ENCODE measurements at places on chromosomes 7 and 10.

GRCh38 chr10:26528715-26529393, 90.7 kb downstream of the APBB1IP start:
- no peak for DNase-seq

DNA sequence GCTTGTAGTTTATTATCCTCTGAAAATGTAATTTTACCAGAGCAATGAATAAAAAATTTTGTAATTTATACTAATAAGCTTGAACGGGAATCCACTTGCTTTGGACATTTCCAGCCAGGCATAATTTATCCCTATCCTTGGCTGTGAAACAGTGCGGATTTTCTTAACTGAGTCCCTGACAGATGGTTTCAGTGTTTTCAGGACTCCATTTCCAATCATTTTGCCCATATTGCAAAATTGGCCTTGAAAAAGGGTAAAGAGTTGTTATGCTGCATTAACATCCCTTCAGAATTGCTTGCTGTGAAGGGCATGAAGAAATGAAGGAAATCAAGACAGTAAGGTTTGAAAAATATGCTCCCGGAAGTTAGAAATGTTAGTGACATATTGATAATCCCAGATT, 57.7 kb downstream of the NXPH1 start:
- DNase-seq: no peak

DNA sequence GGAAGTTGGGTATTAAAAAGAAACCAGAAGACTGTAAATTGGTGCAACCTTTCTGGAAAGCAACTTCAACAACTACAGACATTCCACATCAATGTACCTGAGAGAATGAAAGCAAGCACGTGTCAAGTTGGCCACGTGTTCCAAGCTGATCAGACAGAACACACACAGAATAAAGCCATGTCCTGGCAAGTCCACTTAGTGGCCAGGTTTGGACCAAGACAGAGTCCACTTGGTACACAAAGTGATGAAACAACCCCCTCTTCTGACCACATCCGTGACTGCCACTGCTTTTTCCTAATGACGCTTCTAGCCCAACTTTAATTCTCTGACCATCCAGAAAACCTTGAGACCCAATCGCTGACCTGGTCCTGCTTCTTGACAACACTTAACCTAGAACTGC, 109.4 kb downstream of the ABLIM1 start:
- peak; percentile 47 for DNase-seq

GRCh38 chr7:99267481-99267840, 5.2 kb upstream of the MYH16 start:
- no peak for DNase-seq

DNA sequence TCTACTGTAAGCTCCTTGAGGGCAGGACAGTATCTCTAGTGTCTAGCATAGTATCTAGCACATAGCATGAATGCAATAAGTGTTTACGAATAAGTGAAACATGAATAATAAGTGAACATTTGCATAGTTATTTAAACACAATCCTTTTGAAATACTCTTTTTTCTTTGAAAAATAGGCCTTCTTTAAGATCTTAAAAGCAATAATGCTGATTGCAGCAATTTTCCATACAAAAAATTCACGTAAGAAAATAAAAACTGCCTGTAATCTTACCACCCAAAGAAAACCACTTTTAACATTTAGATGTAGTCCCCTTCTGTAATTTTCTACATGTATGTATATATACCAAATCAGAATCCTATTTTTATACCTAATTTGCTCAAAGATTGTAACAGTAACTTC, 162.5 kb upstream of the HPS1 start:
- DNase-seq: no peak

GRCh38 chr10:27153845-27154193, 365 bp downstream of the YME1L1 start:
- no peak for DNase-seq

DNA sequence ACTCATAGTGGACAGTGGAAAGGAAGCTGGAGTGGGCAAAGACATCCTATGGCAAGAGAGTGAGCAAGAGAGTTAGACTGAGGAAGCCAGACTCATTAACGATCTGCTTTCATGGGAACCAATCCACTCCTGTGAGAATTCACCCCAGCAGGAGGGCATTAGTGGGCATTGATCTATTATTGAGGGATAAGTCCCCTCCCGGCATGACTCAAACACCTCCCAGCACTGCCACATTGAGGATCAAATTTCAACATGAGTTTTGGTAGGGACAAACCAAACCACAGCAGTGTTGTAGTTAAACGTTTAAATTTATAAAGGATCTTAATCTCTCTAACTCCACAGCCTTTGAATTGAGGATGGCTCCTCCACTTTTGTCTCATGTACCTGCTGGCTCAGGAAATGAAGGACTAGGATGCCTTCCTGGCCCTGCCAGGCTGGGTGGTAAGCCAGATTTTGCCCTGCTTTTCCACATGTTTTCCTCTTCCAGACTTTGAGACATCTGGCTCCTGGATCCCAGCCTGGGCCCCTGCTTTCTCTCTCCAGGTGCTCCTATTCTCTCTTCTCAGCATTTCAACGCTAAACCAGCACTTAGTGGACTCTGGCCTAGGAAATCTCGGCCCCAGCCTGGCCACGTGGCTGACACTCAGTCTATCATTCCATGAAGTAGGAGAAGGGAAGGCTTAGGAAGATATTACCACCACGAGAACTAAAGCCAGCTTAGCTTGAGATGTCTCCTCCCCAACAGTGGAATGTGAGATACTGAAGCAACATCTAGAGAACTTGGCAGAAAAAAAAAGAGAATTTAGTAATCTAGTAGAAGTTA, 96.5 kb upstream of the PIP4K2A start:
- DNase-seq: no peak

DNA sequence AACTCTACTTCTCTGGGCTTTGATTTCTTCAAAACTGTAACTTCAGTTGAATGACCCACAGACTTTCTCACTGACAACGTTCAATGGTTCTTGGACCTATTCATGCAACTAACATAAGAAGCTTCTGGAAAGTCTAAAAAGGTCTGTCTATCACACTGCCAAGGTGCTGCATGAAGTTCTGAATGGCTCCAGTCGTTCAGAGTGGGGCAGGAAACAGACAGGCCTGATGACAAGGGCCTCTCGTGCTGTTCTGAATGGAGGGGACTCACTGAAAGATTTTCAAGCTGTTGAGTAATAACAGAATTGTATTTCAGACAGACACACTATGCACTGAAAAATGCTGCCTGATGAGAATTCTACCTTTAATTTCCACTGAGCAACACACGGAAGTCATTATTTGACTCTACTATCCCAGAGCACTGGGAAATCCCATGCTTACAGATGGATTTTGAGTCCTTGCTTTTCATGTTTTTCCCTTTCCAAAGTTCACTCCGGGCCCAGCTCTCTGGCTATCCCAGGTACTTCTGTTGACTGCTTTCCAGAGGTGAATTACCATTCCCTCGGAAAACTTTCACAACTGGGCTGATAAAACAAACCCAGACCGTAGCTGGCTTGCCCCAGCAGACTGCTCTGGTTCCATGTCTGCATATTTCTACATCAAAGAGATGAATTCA, 204.9 kb upstream of the FRMD4A start:
- no peak for DNase-seq

- DNase-seq: no peak
Measured at GRCh38 chr7:101891936-101892640, 74.7 kb downstream of the CUX1 start.

- no peak for DNase-seq
Measured at GRCh38 chr10:62306663-62307062, 38.0 kb upstream of the RTKN2 start.

- no peak for DNase-seq
Measured at GRCh38 chr10:111084366-111085255, 7.8 kb downstream of the ADRA2A start.

DNA sequence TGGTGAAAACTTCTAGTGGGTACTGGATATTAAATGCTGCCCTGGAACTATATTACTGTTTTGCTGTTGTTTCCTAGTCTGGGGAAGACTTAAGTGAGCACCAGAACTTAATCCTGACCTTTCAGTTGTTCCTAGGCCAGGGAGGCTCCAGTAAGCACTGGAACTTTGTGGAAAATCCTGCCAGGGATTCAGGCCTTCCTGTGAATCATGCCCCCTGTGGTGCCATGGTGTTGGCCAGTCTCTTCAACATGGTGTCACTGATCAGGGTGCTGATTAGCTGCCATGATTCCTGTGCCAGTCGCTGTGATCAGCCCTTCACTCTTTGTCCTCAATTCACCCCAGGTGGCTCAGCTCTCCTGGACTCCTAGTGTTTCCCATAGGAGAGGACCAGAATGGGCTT, 8.5 kb upstream of the AOAH start:
- no peak for DNase-seq

- DNase-seq: peak; percentile 8
Measured at GRCh38 chr10:133444342-133445267, 9.1 kb upstream of the SCART1 start.

GRCh38 chr7:13179011-13179582, 491.7 kb downstream of the ARL4A start:
- no peak for DNase-seq

DNA sequence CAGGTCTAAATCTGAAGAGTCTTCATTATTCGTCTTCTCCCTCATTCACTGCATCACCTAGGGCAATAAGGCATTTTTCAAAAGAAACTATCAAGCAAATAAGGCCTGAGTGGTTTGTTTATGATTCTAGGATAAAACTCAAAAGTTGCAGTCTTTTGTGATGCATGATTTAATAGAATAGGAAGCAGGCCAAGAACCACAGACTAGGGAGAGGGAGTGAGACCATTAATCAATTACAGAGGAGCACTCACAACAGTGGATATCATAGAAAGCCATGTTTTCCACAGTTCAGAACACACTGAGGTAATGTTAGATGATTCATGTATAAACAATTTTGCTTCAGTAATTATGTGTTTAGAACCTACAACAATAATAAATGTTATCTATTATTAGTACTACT, 87.8 kb upstream of the LRRTM3 start:
- no peak for DNase-seq

GRCh38 chr7:3922175-3922635, 621.2 kb downstream of the SDK1 start:
- peak; percentile 65 for DNase-seq

DNA sequence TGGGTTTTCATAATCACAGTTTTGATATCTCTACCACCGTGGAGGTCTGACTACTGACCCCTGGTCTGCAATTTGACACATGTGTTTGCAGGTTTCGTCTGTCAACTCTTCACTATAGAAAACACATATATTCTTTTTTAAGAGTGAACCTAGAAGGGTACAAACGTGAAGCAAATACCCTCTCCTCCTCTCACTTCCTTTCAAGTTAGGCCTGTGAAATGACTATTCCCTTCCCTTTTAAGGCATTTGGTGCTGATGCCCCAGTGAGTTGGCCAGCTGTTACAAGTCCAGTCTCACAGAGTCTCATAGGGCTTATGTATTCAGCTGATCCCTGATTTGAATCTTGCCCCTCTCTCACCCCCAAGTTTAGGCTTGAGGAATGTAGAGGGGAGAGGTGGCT, 742.0 kb upstream of the IGFBP3 start:
- no peak for DNase-seq

DNA sequence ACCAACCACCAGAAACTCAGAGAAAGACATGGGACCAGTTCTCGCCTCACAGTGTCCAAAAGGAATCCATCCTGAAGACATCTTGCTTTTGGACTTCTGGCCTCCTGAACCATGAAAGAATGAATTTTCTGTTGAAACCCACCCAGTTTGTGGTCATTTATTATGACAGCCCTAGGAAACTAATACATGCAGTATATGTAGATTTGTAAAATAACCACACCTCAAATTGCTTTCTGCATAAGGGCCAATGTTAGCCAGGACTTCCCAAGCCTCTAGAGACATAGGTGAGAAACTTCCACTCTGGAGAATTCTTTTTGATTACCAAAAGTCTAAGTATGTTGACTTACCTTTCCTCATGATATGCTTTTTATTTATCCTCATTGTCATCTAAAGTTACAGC, 210.5 kb upstream of the SP4 start:
- DNase-seq: no peak

GRCh38 chr7:30710669-30711068, 28.4 kb upstream of the CRHR2 start:
- no peak for DNase-seq

DNA sequence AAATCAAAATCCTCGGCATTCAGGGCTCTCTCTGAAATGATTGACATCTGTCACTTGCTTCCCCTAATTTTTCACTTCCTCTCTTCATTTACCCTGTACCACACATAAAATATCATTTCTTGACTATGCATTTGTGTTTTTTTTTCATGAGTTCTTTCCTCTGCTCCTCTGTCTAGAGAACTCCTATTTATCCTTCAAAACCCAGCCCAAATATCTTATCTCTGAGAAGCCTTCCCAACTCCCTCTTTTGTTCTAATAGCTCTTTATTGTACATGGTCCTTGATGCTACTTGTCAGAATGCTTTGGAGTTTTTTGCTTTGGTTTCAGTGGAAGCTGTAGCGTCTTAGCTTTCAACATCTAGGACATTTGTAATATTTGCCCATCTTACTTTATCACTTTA, 190.2 kb upstream of the CTBP2 start:
- DNase-seq: no peak

DNA sequence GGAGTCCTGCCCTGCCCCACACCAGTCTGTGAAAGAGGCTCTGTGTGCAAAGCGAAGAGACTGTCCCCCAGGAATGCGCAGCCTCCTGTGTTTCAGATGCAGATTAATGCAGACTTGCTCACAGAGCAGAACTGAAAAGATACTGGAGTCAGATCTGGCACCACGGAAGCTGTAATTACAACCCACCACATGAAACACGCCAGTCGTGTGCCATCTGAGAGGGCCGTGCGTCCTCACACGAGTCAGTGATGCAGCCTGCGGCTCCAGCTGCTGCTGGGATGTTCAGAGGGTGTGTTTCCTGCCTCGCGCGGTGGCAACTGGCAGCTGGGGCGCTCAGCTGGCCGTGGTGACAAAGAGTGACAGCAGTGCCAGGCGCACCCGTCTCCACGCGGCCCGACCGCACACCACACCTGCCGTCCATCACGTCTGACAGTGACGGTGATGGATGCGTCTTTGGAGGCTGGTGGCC, 50.0 kb downstream of the NKX6-2 start:
- no peak for DNase-seq

- no peak for DNase-seq
Measured at GRCh38 chr10:114388275-114388674, 16.0 kb downstream of the AFAP1L2 start.

DNA sequence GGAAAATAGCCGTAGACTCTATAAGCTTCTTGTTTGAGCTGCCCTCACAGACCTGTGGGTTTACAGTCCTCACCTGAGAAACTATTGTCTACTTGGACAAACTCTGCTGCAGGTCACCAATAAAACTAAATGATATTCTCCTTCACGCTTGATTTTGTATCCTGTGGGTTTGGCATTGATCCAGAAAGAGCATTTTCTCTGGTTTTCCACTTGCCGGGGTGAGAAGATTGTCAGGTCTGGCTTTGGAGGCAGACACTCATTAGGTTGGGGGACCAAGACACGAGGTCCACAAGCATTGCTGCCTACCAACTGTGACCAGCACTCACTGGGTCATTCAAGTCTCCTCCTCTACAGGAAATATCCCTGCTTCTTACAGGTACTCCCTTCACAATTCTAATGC, 68.5 kb downstream of the CDC14C start:
- DNase-seq: no peak

- no peak for DNase-seq
Measured at GRCh38 chr10:84665883-84666463, 337.6 kb downstream of the CCSER2 start.
